ENCODE measurements at places on chromosomes 3 and 15. TPM values are rescaled to one million over a fixed set of nuclear protein-coding genes. Genes with fewer than 3 reads are reported as not detected.

- DNase-seq: no peak
Measured at GRCh38 chr3:81465510-81466200, 295.8 kb downstream of the GBE1 start.

Gene CCK
- 0.57 TPM for polyA plus RNA-seq

GRCh38 chr3:98026425-98027084 is 8.6 kb downstream of the GABRR3 start:
- no peak for DNase-seq

DNA sequence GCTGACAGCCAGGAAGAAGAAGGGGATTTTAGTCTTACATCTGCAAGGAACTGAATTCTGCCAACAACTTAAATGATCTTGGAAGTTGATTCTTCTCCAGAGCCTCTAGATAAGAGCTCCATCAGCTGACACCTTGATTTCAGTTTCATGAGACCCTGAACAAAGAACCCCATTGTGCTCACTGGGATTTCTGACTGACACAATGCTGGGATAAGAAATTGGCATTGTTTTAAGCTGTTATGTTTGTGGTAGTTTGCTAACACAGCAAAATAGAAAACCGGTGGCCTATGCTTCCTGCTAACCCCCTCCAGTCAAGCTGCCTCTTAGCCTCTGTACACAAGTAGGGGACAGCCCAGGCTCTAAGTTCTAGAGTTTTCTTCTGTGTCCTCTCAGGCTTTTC is 36.2 kb downstream of the MASP1 start:
- DNase-seq: no peak

GRCh38 chr3:121477589-121477988 is 68.2 kb downstream of the POLQ start:
- DNase-seq: no peak
